ENCODE measurements at places on chromosomes 3 and 15.

DNA sequence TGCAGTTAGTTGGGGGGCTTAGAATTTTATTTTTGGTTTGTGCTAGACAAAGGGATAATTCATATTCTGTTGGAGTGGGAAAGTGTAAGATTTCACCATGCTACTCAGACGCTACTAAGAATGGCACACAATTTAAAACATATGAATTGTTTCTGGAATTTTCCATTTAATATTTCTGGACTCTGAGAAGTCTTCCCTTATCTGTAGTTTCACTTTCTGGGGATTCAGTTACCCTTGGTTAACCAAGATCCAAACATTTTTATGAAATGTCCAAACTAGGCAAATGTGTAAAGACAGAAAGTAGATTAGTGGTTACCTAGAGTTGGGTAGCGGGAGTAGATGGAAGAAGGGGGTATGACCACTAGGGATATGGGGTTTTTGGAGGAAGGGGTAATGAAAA, 53.1 kb downstream of the TCF12 start:
- no peak for DNase-seq

DNA sequence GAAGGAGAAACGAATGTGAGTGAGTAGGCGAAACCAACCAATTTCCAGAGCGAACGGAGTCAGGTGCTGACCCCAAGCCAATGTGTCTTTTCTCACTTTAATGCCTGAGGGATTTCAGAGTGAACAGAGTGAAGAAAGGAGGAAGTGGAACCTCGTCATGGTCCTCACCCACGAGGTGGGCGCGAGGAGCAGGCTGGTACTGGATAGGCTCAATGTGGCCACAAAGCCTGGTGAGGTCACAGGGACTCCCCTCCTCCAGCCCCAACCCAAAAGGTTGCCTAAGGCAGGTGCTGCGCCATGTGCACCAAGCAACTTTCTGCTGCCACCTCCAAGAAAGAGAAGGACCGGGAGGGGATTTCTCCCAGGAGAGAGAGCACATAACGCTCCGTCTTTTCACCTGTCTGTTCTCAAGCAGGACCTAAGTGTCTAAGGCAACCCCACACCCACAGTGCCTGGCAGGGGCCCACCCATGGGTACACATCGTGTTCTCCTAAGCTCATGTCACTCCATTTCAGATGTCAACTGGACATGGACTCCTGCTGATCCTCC, 3.8 kb downstream of the NRROS start:
- peak; percentile 40 for DNase-seq

DNA sequence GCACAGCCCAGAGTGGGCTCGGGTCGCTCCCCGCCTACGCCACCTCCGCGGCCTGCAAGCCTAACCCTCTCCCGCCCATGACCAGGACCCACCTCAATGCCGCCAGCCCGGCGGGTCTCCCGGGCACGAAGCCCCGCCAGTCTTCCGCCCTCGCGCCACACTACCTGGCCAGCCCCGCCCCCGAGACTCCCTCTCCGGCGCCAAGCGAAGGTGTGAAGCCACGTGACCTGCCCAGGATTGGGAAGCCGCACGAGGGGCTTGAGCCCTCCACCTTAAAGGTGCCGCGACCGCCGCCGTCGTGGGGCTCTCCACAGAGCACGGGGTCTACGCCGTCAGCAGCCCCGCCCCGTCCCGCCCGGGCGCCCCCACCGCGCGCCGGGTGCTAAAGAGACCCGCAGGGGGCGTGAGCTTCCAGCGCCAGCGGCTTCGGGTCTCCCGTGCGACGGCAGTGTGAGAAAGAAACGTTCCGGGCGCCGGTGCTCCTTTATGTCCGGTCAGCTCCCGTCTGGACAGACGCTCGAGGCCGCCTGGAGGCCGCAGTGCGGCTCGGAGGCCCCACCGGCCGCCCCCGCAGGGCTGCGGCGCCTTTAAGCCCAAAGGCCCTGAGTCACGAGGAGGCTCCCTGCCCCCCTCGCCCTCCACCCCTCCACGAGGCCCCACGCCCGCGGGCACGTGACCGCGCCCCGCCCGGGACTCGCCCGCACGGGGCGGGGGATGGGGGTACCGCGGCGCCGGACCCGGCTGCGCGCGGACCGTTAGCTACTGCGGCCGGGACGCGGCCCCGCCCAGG, at the start of gene CPEB1:
Gene CPEB1 (minus strand): TSS at position 319 of the 790 bp plus-strand sequence. CDS start 18,904 bp downstream, outside the sequence.
- peak; percentile 7 for DNase-seq

DNA sequence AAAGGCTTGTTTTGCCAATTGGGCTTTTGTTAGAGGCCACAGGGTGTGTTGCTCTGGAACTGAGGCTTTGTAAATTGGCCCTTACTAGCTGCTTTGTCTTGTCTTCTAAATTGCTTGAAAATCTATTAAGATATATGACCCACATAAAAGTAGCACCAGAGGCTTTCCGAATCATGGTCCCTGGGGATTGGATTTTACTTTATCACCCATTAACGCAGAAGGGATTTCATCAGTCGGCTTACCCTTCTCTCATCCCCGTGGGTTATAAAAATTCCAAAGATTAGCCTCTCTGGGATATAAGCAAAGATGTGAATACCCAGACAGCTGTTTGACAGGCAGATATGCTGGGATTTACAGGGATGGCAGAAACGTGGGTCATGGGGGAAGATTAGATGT, 98.3 kb upstream of the CHL1 start:
- DNase-seq = no peak

GRCh38 chr15:70321172-70321819, 223.6 kb upstream of the TLE3 start:
- DNase-seq = no peak

DNA sequence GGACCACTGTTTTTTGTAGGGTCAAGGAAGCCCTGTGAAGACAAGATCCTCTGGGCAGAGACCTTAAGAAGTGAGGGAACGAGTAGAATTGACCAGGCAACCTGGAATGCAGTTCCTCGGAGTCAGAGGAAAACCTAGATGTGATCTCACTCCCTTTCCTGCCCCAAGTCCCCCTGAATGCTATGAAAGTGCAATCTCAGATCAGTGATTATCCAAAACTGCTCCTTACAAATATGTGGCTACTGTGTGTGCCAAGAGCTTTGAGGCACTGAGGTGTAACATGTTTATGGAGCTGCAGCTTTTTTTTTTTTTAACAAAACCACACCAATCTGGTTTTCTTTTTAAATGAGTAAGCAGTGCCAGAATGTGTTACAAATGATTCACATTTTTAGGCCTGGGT, 35.8 kb downstream of the THSD4 start:
- no peak for DNase-seq

- DNase-seq = peak; percentile 20
Measured at GRCh38 chr15:77418966-77419835, 703 bp downstream of the PEAK1 start.

DNA sequence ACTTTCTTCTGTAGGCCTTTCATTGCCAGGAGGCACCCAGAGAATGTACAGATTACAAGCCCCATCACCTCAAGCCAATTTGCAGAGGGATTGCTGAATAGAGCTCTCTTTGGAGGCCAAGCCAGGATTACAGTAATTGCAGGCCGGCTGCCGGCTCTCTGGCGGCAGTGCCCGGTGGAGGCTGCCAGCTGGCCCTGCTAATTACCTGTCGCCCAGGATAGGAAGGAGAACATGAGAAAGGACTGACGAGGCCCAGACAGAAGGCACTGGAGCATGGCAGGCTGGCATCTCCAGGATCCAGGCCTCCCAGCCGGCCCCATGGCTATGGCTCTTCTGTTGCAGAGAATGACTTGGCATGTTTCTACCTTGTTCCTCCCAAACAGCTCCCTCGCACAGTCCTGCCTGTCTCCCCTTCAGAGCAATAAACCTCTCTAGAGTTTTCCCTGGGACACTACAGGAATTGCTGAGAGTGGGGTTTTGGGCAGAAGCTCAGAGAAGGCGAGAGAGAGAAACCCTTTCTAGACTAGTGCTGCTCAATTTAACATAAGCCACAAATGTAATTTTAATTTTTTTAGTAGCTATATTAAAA, 273.6 kb upstream of the PROK2 start:
- no peak for DNase-seq

DNA sequence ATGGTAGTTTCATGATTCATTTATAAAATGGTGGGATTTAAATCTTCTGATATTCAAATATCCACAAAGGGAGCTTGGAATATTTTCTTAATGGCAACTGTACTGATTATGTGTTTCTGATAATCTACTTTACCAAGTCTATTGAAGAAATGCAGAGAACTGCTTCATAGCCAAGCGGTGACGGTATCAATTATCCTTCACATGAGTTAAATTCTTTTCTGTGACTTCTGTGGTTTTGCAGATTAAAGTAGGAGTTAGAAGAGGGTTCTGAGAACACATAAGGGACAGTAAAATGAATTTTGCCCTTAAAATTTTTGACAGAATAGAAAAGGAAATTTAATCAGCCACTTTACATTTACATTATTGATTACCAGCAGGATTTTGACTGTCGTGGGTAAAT, 563.2 kb downstream of the GBE1 start:
- no peak for DNase-seq

GRCh38 chr3:25471081-25471768, 43.2 kb downstream of the RARB start:
- no peak for DNase-seq

- DNase-seq = no peak
Measured at GRCh38 chr3:126737527-126737926, 33.5 kb downstream of the CHCHD6 start.

DNA sequence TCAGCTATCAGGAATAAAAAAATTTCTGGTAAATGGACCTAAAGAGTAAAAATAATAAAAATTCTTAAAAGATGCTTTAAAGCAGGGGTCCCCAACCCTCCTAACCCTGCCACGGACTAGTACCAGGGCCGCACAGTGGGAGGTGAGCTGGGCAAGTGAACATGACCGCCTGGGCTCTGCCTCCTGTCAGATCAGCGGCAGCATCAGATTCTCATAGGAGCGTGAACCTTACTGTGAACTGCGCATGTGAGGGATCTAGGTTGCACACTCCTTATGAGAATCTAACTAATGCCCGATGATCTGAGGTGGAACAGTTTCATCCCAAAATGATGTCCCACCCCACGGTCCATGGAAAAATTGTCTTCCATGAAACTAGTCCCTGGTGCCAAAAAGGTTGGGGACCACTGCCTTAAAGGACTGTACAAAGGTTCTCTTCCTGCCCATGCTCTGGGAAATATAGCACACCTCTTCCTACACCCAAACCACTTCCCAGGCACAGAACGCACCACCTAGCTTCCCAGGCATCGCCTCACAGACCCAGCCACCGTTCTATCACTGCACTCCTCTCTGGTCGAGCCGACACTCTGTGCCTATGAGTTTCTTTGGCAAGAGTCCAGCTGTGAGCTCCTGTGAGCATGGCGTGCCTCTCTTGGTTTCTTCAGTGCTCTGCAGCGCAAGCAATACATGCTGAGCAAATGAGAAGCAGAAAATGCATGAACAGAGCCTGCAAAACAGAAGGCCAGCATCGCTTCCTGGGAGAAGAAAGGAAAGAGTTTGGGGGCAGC, 104.9 kb downstream of the OCA2 start:
- no peak for DNase-seq

- no peak for DNase-seq
Measured at GRCh38 chr15:81096398-81096797, 37.7 kb upstream of the CFAP161 start.

GRCh38 chr3:160879859-160880258, 123.8 kb downstream of the PPM1L start:
- DNase-seq = no peak

DNA sequence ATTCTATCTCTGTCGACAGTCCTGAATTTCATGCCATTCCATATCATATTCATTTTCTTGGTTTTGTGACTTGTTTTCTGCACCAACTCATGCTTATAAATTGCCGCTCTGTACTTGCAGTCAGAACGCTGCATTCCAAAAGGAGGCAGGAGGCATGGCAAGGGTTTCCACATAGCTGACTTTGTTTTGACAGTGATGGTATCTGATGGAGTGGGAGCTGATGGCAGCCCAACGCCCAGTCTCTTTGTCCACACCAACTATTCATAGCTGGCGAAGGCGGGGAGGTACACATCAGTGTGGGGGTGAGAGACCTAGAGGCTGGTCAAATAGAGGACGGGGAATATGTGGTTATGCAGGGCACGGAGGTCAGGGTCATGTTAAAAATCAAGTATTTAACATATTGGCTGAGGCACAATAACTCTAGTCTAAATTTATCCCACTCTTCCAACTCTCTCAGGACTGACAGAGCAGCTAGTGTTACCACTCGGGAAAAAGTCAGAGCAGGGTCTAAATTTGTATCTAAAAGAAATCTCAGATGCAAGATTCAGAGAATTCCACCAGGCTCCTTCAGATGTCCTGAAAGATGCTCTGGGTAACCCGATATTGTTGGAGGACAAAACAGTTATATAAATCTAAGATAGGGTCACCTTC, 67.8 kb upstream of the ATP13A3 start:
- no peak for DNase-seq

GRCh38 chr15:96331945-96332636, 1.6 kb downstream of the NR2F2 start:
- DNase-seq = no peak

DNA sequence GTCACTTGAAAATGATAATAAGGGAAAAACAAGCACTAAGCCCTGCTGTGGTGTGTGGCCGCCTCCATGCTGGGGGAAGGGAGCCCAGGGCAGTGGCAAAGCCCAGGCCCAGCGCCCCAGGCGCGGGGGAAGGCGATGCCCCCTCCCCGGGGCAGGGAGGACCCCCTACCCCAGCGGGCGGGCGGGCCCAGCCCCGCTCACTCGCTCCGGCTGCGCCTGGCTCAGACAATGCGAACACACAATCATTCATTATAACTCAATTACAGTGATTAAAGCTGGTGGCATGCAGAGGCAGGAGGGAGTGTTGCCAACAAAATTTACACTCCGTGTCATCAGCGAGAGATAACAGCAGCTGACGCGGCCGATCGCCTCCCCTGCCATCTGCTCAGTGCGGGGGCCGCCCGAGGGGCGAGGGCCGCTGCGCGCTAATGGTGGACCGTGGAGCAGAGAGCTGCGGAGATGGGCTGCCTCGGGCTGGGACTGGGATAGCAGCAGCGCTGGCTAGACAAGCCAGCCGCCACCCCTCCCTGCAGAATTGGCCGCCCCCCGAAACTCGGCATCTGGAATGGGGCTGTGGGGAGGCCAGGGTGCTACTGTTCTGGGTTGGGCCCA, 64.1 kb downstream of the TLE3 start:
- DNase-seq = no peak

DNA sequence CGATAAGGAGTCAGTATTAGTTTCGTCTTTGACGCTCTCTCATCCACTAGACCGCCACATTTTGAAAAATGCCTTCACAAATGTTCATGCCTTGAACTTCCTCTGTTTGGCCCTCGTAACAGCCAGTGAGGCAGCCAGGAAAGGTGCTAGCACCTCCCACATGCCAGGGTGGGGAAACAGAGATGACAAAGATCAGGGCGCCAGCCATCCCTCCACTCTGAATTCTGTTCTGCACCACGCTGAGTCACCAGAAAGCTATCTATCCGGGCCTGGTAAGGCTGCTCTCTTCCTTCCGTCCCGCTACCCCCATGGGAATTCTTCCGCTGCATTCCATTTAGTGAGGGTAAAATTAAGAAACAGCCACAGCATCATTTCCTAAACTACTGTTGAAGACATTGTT, 31.3 kb upstream of the BCL2L10 start:
- no peak for DNase-seq

- DNase-seq = no peak
Measured at GRCh38 chr3:6733699-6734394, 127.1 kb upstream of the GRM7 start.
